ENCODE measurements at places on chromosomes 12 and 14.

GRCh38 chr14:85921241-85921640, 391.3 kb downstream of the FLRT2 start:
- no peak for DNase-seq

- DNase-seq: no peak
These were observed 4.8 kb downstream of the PPP1R36 start for GRCh38 chr14:64554556-64554955.

GRCh38 chr12:124835656-124836410, 27.8 kb downstream of the SCARB1 start:
- DNase-seq: no peak

DNA sequence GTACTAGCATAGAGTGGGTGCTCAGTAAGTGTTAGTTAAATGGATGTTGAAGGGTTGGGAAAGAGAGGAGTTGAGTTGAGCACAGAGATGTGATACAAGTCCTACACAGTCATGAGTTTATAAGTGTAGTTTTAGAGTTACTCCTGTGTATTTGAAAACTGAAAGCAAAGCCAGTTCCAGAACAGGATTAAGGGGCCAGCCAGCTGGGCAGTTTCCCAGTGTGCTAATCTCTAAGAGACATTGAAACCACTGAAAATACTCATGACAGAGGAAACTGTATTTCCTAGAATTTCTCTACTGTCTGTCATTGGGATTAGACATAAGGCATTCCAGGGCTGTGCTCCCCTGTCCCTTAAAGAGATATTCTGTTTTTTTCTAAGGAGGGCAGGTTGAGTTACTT, 101.0 kb downstream of the DERA start:
- DNase-seq: no peak

- no peak for DNase-seq
These were observed 1.7 kb downstream of the MGST1 start for GRCh38 chr12:16349131-16349460.

DNA sequence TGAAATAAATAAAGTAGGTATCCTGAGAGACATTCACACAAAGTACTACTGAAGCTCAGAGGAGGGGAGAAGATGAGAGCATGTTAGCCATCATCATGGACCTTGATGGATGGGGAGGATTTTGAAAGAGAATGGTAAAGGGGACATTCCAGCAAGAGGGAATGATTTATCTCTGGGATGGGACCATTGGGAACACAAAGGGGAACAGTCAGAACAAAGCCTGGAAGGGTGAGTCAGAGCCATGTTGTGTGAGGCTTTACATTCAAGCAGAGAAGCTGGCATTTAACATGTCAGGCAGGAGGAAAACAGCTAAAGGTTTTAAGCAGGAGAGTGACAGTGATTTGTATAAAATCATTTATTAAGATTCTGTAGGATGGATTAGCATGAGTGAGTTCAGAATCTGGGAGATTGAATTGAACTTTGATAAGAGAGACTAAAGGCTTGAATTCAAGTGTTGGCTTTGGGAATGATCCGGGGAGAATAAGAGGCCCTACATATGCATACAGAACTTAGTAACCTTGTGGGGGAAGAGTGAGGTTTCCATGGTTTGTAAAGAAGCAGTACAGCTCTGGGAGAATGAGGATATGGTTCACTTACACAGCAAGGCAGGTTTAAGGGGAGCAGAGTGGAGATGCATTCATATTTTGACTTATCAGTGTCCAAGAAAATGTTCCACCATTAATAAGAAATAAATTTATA, 174.4 kb downstream of the SYT10 start:
- DNase-seq: no peak

GRCh38 chr12:19872621-19873540, 433.6 kb downstream of the AEBP2 start:
- DNase-seq: no peak

DNA sequence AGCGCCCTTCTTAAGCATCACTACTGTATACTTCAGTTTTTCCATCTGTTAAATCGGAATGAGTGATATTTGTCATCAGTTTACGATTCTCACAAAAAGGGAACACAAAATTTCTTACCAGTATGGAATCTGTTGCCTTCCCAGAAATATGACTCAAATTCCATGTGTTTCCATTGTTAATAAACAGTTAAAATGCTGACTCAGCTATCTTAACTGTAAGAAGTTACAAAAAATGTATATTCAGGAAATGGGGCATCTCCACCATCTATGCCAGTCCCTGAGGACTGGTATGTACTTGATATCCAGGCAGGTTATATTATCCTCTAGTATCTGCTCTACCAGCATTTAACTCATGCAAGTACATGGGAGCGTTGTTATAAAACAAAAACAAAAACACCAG, 2.4 kb upstream of the COX16 start:
- no peak for DNase-seq

- no peak for DNase-seq
These were observed 45.1 kb downstream of the ARID2 start for GRCh38 chr12:45774508-45775162.

DNA sequence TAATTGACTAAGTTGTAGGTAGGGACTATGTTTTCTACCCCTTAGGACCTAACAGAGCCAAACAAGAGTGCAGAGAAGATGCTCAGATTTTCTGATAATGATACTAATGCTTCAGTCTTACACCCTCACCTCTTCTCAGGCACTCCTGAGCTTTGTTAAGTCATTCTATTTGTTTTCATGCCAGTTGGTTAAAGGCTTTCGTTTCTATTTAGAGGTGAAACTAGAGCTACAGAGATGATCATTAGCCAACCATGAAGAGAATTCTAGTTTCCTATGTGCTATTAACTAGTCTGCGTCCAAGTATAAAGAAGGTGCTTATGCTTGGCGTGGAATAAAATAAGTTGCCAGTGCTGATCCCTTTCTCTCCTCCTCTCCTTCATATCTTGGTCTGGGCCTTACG, 34.6 kb upstream of the PYGL start:
- no peak for DNase-seq

DNA sequence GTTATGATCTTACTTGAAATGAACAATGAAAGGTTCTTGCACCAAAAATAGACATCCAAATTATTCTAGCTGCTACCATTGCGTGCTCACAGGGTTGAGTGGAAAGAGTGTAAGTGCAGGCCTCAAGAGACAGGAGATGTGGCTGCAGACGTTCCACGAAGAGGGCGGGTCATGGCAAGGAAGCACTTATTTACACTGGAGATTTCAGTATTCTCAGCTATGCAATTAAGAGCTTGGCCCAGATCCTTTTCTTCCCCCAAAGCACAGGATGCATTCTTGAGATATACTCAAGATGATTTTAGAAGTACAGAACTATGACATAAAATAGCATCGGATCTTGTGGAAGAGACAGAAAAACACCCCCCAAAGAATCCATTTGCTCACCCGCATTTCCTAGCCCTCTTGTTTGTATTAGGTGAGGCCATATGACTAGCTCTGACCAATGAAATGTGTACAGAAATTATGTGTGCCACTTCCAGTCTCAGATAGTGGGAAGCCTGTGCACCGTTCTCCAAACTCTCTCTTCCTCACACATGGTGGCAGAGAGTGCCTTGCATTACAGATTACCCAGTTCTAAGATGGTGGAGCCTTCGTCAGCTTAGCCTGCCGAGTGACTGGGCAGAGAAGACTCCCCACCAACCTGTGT, 261.4 kb downstream of the TTC8 start:
- DNase-seq: no peak

- DNase-seq: no peak
These were observed 1.0 kb upstream of the ERC1 start for GRCh38 chr12:989751-990660.

- no peak for DNase-seq
These were observed 402.1 kb downstream of the AACS start for GRCh38 chr12:125467363-125467762.

DNA sequence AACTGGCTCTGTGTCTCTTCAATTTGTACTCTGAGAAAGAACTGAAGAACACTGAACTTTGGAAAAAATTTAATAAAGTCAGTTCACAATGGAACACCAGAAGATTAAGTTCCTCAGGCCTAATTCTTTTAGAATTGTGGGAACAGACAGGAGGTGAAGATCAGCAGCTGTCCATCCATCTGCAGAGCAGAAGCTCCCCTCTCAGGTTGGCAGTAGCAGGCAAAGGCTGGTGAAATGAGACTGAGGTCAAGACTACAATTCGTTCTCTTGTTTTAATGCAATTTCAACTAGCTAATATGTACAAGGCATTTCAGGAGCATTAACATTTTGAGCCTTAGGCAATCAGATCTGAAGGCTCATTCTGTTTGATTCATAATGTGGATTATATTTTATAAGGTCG, 10.3 kb upstream of the TRHDE start:
- no peak for DNase-seq

DNA sequence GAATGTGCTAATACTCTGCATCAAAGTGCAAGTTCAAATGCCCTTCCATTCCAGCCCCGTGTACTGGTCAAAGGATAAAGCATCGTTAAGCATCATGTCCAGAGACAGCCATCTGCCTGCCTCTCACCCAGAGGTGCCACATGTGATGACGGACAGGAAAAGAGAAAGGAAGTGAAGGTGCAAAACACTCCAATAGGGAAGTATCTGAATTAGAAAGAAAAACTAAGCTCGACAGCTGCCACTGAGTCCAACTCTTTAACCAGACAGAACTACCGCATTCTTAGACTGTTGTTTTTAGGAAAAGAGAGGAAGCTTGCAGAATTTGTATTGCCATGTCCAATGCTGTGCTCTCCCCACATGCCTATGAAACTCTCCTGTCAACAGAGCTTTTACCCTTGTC, 465.0 kb upstream of the SOX5 start:
- no peak for DNase-seq

- DNase-seq: no peak
These were observed 11.8 kb downstream of the P2RX7 start for GRCh38 chr12:121144416-121144914.

DNA sequence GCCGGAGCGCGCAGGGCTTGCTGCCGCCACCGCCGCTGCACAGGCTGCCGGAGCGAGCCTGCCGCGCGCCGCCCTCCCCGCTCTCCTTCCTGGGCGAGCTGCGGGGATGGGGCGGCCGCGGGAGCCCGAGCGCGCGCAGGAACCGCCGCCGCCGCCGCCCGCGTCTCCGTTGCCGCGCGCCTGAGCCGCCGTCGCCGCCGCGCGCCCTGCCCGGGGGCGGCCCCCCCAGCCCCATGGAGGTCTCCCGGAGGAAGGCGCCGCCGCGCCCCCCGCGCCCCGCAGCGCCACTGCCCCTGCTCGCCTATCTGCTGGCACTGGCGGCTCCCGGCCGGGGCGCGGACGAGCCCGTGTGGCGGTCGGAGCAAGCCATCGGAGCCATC, 352 bp downstream of the PLXNC1 start:
- no peak for DNase-seq

DNA sequence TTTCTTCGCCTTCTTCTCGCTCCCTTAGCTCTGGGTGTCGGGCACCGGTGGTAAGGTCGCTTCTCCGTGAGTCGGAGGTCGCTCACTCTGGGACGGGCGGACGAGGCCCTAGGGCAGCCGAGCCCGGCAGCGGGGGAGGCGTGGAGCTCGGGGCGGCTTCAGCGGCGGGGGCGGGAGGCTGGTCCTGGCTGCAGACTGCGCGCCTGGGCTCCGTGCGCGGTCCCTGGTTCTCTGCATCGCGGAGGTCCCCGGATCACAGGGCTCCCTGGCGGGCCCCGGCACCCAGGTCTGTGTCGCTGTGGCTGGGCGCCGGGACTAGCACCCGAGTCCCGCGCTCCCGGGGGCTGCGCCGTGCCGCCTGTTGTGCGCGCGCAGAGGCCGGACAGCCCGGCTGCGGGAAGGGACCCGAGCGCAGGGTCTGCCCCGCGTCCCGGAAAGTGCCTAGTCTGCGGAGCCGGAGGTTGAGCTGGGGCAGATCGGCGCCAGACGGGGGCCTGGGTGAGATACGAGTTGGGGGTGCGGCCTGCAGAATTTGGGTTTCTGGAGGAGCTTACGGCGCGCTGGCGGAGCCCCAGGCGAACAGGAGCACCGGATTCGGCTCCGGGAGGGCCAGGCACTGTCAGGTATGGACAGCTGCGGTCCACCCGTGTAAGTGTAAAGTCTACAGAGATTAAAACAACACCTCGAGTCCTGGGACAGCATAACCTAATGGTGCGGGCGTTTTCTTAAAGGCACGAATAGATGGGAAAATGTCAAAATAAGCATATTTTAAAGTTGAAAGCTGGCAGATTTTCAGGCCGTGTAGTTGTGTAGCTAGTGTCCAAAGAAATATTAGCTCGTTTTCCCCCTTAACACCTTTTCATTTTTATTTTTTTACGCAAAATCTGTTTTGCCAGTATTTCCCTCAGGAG, 713 bp downstream of the FRMD6 start:
- DNase-seq: peak; percentile 5

DNA sequence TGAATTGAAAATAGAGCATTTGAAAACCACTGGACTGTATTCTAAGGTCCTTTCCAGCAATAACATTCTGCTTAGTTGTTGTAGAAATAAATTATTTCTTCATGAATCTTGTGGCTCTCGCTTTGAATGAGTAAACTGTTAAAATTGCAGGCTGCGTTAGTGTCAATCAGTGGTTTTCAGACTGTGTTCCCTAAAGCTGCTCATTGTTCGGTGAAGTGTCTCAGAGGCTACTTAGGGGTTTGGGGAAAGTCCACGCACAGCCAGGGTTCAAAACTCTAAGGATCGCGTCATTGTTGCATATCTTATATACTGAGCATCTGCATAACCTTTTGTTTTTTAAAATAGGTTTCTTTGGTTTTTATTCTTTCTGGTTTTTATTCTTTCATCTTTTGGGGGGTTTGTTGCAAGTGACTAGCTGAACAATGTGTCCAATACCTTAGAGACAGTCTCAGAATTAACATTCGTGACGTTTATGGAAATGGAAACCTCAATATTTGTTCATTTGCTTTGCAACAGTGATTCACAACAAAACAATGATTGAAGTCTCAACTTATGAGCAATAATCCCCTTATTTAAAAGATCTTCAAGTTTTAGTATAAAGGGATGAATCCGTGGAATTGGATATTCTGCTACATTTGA, 108.1 kb downstream of the TTLL5 start:
- DNase-seq: no peak

- no peak for DNase-seq
These were observed 12.4 kb downstream of the COPZ1 start for GRCh38 chr12:54337280-54337842.

DNA sequence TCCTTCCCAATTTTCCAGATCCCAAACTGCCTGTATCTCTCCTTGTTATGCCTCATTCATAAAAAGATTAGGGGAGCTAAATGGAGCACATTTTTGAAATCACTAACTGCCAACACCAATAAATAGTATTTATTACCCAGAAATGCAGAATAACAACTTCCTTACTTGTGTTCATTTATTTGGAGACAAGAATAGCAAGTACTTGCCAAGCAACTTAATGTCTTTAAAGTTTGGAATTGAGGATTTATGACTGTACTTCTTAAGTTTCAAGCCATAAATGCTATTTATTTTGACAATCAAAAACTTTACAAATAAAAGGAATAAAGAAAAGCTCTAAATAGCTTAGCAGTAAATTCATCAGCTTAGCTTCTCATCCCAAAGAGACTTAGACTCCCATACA, 626.1 kb upstream of the NOVA1 start:
- DNase-seq: no peak

GRCh38 chr12:52826611-52827498, 7.3 kb downstream of the KRT79 start:
- no peak for DNase-seq

- DNase-seq: no peak
These were observed 20.9 kb downstream of the OAS2 start for GRCh38 chr12:112998987-112999767.

- DNase-seq: peak; percentile 61
These were observed 84.6 kb upstream of the CPSF6 start for GRCh38 chr12:69154585-69155363.

Measured in stimulated activated CD8-positive, alpha-beta memory T cell treated with anti-CD3 and anti-CD28 coated beads, Interleukin-2, amount 100 ng/mL, for 1 hour (primary cell).